Karpas-422 (cell line): ENCODE measurements at places on chromosomes 12 and 14. TPM values are rescaled to one million over a fixed set of nuclear protein-coding genes. Genes with fewer than 3 reads are reported as not detected.

Gene ERP27
- total RNA-seq, result 0.18 and 0.60 TPM in 2 replicates

Gene LRTM2
- total RNA-seq, result not detected in 2 replicates

Gene SIX6
- not detected in 2 replicates for total RNA-seq

Gene ACSM4
- total RNA-seq, result not detected in 2 replicates

Gene KCNC2
- not detected in 2 replicates for total RNA-seq
